HT1080 (cell line): ENCODE measurements at places on chromosomes 13 and 19.

DNA sequence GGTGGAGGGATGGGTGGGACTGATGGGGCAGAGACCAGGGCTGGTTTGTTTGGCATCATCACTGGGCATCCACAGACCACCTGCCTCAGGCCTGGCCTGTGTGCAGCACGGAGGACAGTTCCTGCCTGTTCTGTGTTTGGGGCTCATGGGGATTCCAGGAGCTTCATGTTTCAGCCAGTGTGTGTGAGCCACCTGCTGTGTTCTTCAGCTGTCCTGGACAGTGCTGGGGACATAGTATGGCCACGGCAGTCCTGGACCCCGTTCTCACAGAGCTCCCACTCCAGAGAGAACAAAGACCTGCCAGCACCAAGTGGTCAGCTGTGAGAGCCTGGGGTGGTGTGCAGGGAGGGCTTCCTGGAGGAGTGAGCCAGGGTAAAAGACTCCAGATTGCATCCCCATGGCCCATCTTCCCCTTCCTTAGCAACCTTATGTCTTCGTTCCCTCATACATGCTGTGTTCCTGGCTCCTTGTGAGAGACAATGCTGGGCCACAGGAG, 2.0 kb upstream of the CCDC97 start:
- DNase-seq, result no peak

DNA sequence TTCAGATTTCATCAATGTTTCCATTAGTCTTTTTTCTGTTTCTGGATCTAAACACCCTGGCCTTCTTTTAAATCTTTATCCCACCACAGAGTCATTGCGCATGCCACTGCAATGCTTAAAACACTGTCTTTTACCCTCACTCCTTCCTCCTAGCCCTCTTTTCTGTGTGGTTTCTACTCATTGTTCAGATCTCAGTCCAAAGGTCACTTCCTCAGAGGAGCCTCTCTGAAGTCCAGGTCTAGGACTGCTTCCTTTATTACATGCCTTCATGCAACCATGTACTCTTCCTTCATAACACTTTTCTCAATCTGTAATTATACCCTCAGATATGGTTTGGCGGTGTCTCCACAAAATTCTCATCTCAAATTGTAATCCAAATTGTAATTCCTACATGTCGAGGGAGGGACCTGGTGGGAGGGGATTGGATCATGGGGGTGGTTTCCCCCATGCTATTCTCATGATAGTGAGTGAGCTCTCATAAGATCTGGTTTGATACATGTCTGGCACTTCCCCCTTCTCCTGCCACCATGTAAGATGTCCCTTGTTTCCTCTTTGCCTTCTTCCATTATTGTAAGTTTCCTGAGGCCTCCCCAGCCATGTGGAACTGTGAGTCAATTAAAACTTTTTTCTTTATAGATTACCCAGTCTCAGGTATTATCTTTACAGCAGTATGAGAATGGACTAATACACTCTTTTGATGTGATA, 808.9 kb downstream of the DIAPH3 start:
- DNase-seq, result no peak

- DNase-seq, result no peak
Measured at GRCh38 chr13:51976423-51976822, 34.8 kb downstream of the ATP7B start.

DNA sequence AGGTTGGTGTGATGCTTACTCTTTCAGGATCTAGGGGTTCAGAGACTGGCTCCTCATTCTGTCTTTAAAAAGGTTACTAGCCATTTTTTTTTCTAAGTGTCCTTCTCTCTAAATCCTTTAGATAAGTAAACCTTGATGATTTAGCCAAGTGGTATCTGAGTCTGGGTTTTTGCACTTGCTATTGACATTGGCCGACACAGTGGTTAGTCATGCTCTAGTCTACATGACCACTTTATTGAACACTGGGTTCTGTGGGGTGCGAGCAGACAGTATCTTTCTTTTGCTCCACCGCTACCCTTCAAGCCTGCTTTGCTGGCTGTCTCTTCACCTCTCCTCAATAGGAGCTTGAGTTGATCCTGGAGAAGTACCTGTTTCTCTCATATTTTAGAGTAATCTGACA, 6.2 kb upstream of the NUP58 start:
- peak; percentile 7 for DNase-seq

- no peak for DNase-seq
Measured at GRCh38 chr13:83048419-83048818, 833.9 kb downstream of the SLITRK1 start.

DNA sequence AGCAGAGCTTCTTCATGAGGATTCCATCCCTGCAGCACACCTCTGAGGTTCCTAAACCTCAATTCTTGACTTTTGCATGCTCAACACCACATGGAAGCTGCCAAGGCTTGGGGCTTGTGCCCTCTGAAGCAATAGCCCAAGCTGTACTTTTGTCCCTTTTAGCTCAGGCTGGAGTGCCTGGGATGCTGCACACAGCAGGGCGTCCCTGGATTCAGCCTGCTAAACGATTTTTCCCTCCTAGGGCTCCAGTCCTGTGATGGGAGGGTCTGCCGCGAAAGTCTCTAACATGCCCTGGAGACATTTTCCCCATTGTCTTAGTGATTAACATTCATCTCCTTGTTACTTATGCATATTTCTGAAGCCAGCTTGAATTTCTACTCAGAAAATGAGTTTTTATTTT, 98.3 kb downstream of the SLITRK5 start:
- DNase-seq, result no peak

DNA sequence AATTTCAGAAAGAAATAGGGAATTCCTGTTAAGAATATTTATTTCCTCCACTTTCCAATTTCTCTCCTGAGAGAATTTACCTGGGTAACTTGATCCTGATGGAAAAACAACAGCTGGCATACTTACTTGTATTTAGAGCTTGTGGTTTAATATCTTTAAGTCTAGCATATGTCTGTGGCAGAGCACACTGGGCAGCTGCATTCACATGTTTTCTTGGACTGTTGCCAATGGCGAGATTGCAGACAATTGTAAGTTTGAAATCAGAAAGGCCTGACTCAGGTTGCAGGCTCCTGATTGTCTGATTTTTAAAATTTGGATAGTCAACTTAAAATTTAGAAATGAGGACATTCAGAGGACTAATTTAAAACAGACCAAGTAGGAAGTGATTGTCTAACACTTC, 66.9 kb downstream of the NHLRC3 start:
- no peak for DNase-seq
